ENCODE measurements at places on chromosomes 13 and 19. TPM values are rescaled to one million over a fixed set of nuclear protein-coding genes. Genes with fewer than 3 reads are reported as not detected.

DNA sequence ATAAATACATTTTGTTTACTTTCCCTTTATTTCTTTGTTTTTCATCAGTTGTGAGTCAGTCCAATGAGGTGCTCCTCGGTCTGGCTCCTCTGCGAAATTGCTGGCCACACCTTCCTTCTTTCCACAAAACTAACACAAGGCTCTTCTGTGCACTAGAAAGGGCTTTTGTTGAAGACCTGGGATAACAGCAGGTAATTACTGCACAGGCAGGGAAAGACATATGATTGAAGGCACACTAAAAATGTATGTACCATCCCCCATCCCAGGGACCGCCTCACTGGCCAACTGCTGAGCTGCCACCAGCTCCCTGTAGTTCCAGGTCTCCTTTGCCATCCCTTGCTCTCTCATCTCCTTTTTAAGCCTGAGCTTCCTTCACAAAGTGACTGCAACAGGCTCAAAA lies 180.5 kb downstream of the EFNB2 start:
- peaks cover 8% of the 10 kb centered on the region for H3K27me3 ChIP-seq
- H3K27ac ChIP-seq, result no peak overlapping the region
- H3K4me1 ChIP-seq, result no peaks in the 10 kb centered on the region
- H3K4me3 ChIP-seq, result no peak overlapping the region
- no peaks in the 10 kb centered on the region for H3K36me3 ChIP-seq

DNA sequence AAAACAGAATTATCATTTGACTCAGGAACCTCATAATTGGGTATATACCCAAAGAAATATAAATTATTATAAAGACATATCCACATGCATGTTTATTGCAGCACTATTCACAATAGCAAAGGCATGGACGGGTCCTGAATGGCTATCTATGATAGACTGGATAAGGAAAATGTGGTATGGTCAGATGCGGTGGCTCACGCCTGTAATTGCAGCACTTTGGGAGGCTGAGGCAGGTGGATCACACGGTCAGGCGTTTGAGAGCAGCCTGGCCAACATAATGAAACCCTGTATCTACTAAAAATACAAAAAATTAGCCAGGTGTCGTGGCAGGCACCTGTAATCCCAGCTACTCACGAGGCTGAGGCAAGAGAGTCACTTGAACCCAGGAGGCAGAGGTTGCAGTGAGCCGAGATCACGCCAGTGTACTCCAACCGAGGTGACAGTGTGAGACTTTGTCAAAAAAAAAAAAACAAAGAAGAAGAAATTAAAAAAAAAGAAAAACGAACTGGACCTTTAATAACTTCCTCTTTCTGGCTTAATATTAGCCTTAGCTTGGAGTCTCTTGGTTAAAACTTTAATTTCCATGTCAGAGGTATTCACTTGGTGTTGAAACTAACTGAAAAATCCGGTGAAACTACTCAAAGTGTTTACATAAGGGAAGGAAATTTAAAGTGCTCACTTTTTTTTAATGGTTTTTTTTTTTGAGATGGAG lies 104.4 kb downstream of the ZNF486 start:
- no peaks in the 10 kb centered on the region for H3K36me3 ChIP-seq
- no peak overlapping the region for H3K4me3 ChIP-seq
- H3K27me3 ChIP-seq, result no peaks in the 10 kb centered on the region
- H3K27ac ChIP-seq, result no peak overlapping the region
- no peak for DNase-seq

- DNase-seq, result no peak
- peaks cover 17% of the 10 kb centered on the region for H3K4me1 ChIP-seq
- peaks cover 18% of the 10 kb centered on the region for H3K27me3 ChIP-seq
- H3K4me3 ChIP-seq, result no peak overlapping the region
- H3K36me3 ChIP-seq, result no peaks in the 10 kb centered on the region
- no peak overlapping the region for H3K27ac ChIP-seq
These were observed 12.2 kb upstream of the CDC16 start for GRCh38 chr13:114222461-114222968.

- no peak overlapping the region for H3K27ac ChIP-seq
- H3K36me3 ChIP-seq, result no peaks in the 10 kb centered on the region
- DNase-seq, result no peak
- H3K4me1 ChIP-seq, result peaks cover 18% of the 10 kb centered on the region
- no peak overlapping the region for H3K4me3 ChIP-seq
- peaks cover 57% of the 10 kb centered on the region for H3K27me3 ChIP-seq
These were observed 45.5 kb downstream of the HSPH1 start for GRCh38 chr13:31116224-31116623.

DNA sequence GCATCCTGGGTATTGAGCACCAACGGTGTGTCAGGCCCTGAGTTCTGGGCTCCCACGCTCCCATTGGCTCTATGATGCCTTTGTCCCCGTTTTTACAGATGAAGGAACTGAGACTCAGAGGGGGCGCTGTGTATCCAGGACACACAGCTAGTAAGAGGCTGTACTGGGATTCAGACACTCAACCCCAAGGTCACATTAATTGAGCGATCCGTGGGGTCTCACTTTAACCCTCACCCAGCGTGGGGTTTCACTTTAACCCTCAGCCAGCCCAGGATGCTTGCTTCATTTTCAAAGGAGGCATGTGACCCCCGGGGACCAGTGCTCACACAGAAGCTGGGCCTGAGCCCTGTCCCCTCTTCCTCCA lies 42.6 kb downstream of the CYP4F22 start:
- no peaks in the 10 kb centered on the region for H3K36me3 ChIP-seq
- peaks cover 16% of the 10 kb centered on the region for H3K4me1 ChIP-seq

GRCh38 chr13:95367309-95367843 lies 66.1 kb upstream of the ABCC4 start:
- H3K36me3 ChIP-seq, result no peaks in the 10 kb centered on the region
- no peak overlapping the region for H3K27ac ChIP-seq
- H3K4me1 ChIP-seq, result no peaks in the 10 kb centered on the region
- no peak for DNase-seq

DNA sequence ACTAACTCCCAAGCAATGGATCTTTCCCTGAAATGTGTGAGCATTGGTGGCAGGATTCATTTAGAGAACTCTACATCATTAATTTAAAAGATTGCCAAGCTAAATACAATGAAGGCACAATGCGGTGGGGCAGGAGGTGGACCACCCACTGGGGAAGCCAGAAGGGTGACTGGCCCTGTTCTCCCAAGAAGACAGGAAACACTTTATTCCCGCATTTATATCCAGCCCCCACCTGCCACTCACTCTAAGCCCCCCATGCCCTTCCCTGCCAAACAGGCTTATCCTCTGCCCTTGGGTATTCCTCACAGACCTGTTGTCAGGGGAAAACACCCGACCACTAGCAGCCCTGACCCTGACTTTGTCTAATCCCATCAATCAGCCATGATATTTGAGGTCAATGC lies 189.1 kb upstream of the UBL3 start:
- H3K27me3 ChIP-seq, result peaks cover 39% of the 10 kb centered on the region
- no peaks in the 10 kb centered on the region for H3K36me3 ChIP-seq
- DNase-seq, result no peak
- H3K27ac ChIP-seq, result no peak overlapping the region
- no peaks in the 10 kb centered on the region for H3K4me1 ChIP-seq

DNA sequence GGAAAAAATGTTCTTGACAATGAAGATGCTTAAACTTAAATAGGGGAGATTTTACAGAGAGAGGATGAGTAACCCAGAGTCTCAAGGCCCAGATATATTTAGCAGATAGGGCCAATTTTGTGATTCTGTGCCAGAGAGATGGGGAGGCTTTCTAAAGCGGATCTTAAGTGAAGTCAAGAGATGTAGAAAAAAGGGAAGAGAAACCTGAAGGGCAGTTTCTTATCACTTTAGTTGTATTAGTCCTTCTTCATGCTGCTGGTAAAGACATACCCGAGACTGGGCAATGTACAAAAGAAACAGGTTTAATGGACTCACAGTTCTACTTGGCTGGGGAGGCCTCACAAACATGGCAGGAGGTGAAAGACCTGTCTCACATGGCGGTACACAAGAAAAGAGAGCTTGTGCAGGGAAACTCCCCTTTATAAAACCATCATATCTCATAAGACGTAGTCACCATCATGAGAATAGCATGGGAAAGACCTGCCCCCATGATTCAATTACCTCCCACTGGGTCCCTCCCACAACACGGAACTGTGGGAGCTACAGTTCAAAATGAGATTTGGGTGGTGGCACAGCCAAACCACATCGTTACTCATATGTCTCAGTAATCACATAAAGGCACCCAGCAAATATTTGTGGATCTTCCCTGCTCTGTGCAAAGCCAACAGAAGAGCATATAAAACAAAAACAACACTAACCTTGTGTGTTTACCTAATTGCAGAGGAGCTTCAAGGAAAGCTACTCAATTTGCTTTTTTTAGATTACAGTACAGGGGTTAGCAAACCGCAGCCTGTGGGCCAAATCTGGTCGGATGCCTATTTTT lies 102.6 kb upstream of the MYCBP2 start:
- H3K4me3 ChIP-seq, result no peak overlapping the region
- H3K36me3 ChIP-seq, result no peaks in the 10 kb centered on the region
- no peak for DNase-seq
- peak overlapping the region; percentile 60 for H3K27ac ChIP-seq

GRCh38 chr19:17025991-17026658 lies 485 bp downstream of the CPAMD8 start:
- peaks cover 3% of the 10 kb centered on the region for H3K4me1 ChIP-seq
- no peak overlapping the region for H3K4me3 ChIP-seq
- no peaks in the 10 kb centered on the region for H3K36me3 ChIP-seq
- no peak for DNase-seq

DNA sequence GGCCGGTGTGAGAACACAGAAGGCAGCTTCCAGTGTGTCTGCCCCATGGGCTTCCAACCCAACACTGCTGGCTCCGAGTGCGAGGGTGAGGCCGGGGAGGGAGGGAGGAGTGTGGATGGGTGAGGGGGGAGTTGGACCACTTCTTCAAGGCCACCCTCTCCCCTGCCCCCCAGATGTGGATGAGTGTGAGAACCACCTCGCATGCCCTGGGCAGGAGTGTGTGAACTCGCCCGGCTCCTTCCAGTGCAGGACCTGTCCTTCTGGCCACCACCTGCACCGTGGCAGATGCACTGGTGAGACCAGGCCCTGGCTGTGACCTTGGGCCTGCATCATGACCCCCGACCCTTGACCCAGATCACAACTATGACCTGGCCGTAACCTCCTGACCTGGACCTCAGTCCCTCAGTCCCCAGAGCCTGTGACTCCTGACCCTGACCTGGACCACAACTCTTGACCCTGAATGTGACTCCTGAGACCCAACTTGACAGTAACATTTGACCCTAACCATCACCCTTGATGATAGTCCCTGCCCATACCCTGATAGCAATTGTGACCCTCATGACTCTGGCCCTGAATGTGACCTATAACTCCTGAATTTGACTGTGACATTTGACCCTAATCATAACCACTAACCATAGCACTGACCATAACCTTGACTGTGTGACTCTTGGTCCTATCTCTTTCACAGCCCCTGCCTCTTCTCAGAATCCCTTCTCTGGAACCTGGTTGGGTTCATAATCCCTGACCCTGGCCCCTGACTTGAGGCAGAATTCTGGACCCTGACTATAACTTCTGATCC lies 10.9 kb downstream of the LTBP4 start:
- peaks cover 39% of the 10 kb centered on the region for H3K4me1 ChIP-seq
- H3K4me3 ChIP-seq, result peak overlapping the region; percentile 26
- H3K27ac ChIP-seq, result peak overlapping the region; percentile 23
- H3K36me3 ChIP-seq, result peaks cover 9% of the 10 kb centered on the region

The CATSPERD gene
- total RNA-seq, result not detected

DNA sequence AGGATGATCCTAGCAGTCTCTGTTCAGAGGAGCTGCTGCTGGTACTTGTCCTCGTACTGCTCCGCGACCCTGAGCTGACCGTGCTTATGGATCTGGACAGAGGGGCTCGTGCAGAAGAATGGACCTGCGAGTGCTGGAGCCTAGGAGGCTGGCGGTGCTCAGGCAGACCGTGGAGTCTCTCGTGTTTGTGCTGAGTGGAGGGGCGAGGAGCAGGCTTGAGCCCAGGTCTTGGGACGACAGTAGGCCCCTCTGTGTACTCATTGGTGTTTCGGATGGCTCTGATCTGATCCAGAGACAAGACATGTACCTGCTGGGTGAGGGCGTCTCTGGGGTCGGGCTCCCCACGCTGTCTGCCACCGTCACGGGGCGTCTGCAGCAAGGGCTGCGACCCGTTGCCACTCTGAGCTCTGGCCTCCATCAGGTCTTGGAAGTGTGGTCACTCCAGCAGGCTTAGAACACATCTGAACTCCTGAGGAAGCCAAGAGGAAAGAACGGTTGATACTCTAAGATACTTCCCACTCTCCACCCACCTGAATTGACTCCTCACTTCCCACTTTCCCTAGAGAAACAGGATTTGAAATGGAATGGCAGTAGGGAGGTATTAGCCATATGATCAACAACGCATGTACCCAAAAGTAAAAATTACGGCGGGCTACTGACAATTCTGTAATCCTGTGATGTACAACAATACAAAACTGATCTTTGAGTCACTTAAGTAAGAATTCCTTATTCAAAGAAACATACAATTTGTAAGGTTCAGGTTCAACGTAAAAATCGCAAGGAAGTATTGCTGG lies 3.4 kb downstream of the SPRY2 start:
- H3K4me1 ChIP-seq, result peaks cover 5% of the 10 kb centered on the region
- H3K4me3 ChIP-seq, result no peak overlapping the region
- peaks cover 2% of the 10 kb centered on the region for H3K36me3 ChIP-seq
- peaks cover 14% of the 10 kb centered on the region for H3K27me3 ChIP-seq
- H3K27ac ChIP-seq, result no peak overlapping the region

DNA sequence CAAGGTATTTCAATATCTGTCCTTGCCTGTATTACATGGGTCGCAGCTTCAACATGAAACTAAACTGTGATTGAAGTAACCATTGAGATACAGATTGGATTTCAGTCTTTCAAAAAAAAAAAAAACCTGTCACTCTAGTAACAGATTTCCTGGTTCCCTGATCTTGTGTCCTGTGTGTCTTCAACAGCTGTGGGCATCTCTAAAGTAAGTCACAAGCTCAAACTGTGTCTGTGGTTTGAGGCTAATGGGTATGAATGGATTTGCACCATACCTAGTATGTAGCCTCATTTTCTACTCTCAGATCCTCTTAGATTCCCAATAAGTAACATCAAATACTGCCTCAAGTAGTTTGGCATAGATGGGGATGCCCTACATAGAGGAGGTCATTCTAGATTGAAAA lies 300.1 kb downstream of the COG6 start:
- H3K4me1 ChIP-seq, result peaks cover 50% of the 10 kb centered on the region
- no peaks in the 10 kb centered on the region for H3K27me3 ChIP-seq
- no peak overlapping the region for H3K4me3 ChIP-seq

The LYPD5 gene
- 0.14 TPM for total RNA-seq

The RNF126 gene
- 89.4 TPM for total RNA-seq

The CLDN10 gene
- total RNA-seq, result not detected

The C13orf42 gene
- total RNA-seq, result not detected

DNA sequence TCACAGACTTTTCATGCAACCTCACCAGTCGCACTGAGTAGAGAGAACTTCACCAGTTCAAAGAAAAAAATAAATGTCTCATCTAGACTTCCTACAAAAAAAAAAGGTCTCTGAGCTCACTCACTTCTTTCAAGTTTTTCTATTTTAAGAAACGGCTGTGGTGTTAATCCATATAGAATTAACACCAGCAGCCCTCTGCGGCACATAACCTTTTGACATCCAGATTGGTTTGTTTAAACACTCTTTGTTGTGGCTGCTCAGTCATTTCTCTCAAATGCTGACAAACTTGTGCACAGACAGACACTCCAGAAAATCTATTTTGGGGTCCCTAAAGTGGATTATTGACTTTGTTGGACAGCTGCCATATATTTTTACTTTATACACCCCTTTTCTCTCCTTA lies 874.9 kb downstream of the EFNB2 start:
- no peak for DNase-seq
- no peaks in the 10 kb centered on the region for H3K4me1 ChIP-seq
- H3K4me3 ChIP-seq, result no peak overlapping the region
- no peaks in the 10 kb centered on the region for H3K27me3 ChIP-seq

- DNase-seq, result no peak
- no peaks in the 10 kb centered on the region for H3K36me3 ChIP-seq
- H3K4me3 ChIP-seq, result no peak overlapping the region
- no peaks in the 10 kb centered on the region for H3K4me1 ChIP-seq
These were observed 1139.6 kb upstream of the PCDH9 start for GRCh38 chr13:68369739-68370138.

Data from activated T-helper 2 cell treated with anti-CD3 and anti-CD28 coated beads, Interferon-gamma antibody, Interleukin-2, Interleukin-4, amounts not matched to agents 10 μg/mL and 5 μg/mL and 100 μg/mL, durations not matched to agents 14 hours and 24 hours and 36 hours (primary cell).